ENCODE measurements at places on chromosomes 7 and 10.

- DNase-seq: no peak
Measured at GRCh38 chr7:50370884-50371283, 66.4 kb downstream of the IKZF1 start.

DNA sequence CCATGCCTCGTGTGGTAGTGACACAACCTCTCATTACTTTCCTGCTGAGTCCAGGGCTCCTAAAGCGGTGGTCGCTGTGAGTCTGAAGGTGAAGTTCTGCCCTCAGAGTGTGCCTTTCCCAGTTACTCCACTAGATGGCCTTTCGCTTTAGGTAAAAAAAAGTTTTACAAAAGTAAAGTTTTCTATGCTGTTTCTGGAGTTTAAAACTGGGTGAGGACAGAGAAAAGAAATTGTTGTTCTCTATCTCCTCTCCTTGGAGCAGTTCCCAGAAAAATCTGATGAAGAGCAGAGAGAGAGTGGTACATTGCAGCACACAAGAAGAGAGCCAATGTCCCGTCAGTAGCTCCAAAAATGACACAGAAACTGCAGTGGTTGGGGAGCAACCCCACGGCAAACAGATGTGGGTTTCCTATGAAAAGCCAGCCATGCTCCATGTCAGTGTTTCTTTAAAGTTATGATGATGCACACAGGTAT, 257.1 kb downstream of the GLI3 start:
- DNase-seq: no peak

GRCh38 chr7:100053215-100053614, 3.6 kb downstream of the ZSCAN21 start:
- DNase-seq: peak; percentile 58

DNA sequence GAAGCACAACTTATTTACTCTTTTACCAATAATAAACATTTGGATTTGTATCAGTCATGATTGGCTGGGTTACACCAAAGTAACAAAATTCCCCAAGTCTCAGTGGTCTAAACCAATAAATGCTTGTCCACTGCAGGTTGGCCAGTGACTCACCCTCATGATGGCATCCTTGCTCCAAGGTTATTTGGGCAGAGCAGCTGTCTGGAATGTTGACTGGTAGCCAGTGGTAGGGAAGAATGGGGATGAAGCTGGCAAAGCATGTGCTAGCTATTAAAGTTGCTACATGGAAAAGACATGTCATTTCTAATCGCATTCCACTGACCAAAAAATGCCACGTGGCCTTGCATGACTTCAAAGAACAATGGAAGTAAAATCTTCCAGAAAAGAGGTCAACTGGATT, 1168.7 kb upstream of the CELF2 start:
- DNase-seq: no peak

- DNase-seq: no peak
Measured at GRCh38 chr7:155343150-155343549, 45.5 kb downstream of the INSIG1 start.

GRCh38 chr7:119270644-119271043, 1002.3 kb upstream of the KCND2 start:
- no peak for DNase-seq
